ENCODE measurements at places on chromosomes 1 and 21.
A peak's percentile ranks its signal among the peaks of the same experiment; 100 is the strongest.

DNA sequence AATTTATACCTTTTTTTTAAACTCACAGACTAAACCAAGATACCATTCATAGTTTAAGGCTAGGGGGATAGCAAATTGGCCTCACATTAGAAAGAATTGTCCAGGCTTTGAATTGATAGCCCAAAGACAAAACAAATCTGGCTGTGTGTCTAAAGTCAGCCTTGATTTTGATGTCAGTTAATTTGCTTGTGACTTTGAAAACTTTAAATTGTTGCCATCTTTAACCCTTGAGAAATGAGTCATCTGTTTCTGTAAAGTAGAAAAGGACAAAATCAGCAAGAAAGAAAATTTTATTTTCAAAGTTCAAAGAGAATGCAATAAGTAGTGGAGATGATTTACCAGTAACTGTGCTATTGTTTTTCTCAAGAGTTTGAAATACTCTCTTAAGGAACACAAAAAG, 184.5 kb downstream of the RGS7 start:
- DNase-seq: no peak

- DNase-seq: peak; percentile 15
Measured at GRCh38 chr1:204258213-204259115, 44.7 kb upstream of the GOLT1A start.

DNA sequence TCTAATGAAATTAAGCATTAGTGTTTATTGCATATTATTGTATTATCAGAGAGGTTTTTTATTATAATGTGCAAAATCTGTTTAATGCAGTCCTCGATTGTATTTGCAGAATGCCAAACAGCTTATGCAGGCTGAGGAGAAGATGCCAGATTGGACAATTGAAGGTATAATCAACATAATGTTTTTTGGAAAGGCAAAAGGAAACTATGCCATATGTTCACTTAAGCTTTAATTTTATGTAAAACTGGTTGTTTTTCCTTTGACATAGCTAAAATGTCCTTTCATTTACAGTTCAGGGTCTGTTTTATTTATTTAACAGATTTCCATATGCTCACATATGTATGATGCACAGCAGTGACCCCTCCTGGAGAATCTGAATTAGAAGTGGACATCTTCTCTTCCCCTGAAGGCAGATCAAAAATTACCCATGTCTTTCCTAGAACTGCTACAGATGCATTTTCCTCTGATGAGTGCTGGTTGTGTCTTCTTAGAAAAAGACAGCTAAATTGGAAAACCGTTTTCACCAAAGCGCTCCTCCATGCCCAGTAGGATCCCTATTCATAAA, 143.5 kb upstream of the USH2A start:
- DNase-seq: no peak

GRCh38 chr1:92601044-92601443, 114.3 kb upstream of the GFI1 start:
- DNase-seq: no peak

- no peak for DNase-seq
Measured at GRCh38 chr1:177432897-177433296, 262.1 kb downstream of the BRINP2 start.

DNA sequence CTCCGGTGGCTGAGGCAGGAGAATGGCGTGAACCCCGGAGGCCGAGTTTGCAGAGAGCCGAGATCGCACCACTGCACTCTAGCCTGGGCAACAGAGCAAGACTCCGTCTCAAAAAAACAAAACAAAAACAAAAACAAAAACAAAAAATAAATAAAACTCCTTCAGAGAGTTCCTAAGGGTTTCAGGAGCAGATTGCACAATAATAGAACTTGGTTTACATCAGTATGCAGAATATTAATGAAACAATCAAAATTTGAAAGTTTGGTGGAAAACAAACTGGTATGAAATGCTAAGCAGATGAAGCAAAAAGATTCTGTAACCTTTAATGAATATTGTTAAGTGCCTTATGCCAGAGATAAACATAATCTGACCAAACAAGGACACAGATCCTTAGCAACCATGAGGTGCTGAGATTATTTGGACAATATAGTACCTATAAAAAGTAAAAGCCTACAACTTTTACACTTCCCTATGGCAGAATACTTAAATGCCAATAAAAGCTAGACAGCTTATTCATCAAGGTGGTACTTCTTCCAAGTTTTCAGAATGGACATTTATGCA, 41.2 kb downstream of the SLC25A24 start:
- DNase-seq: no peak

DNA sequence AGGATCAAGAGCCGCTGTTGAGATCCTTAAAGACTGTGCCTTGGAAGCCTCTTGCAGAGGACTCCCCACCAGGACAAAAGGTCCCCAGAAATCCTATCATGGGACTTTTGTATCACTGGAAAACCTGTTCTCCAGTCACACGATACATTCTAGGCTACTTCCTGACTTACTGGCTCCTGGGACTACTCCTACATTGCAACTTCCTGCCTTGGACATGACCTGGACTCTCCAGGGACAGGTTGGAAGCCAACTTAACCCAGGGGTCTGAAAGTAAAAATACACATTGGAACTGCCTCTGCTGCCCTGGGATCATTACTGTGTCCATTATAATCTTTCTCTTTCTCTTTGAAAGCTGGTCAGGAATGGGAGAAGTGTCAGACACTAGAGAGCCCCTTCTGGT, 9.9 kb downstream of the PIGV start:
- DNase-seq: no peak

DNA sequence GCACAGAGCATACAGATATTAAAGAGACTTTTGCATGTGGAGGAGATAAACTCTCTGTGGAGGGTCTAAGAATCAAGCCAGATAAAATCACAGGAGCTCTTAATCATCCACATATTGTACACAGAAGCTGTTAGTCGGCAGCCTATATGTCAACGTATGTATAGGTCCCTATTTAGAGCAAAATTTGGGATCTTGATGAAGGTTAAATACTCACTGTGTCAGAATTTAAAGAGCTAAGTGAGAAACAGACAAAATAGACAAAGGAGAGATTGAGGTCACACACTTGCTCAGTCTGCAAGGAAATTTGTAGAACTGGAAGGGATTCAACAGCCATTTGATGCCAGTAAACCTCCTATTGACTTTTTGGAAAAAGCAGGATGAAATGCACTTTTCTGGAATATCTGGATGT, 4.1 kb upstream of the IRF2BP2 start:
- DNase-seq: no peak

- no peak for DNase-seq
Measured at GRCh38 chr1:1025730-1026129, 5.8 kb downstream of the AGRN start.

Data from amygdala (tissue), 56 donors.